Hippocampal formation (tissue), 2 donors: ENCODE measurements at places on chromosomes 4 and X.

GRCh38 chrX:46340696-46341095 lies 204.5 kb downstream of the ZNF674 start:
- DNase-seq: no peak

DNA sequence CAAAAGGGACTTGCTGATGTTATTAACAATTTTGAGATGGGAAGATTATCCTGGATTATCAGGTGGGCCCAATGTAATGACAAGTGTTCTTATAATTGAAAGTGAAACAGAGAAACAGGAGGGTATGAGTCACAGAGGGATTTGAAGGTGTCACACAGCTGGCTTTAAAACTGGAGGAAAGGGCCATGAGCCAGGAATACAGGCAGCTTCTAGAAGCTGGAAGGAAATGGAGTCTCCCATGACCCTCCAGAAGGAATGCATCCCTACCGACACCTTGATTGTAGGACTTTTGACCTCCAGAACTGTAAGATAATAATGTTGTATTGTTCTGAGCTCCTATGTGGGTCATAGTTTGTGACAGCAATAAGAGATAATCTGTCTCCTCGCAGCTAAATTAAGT lies 98.0 kb upstream of the STIM2 start:
- DNase-seq: no peak

GRCh38 chr4:20203508-20203907 lies 48.2 kb upstream of the SLIT2 start:
- DNase-seq: no peak

- no peak for DNase-seq
These were observed 35.5 kb upstream of the UGT2B7 start for GRCh38 chr4:69060651-69061308.

- no peak for DNase-seq
These were observed 57.2 kb upstream of the MTMR1 start for GRCh38 chrX:150635952-150636351.

- peak; percentile 4 for DNase-seq
These were observed 9.3 kb downstream of the NOX1 start for GRCh38 chrX:100864657-100865391.
